ENCODE measurements at places on chromosomes 5 and 9. TPM values are rescaled to one million over a fixed set of nuclear protein-coding genes. Genes with fewer than 3 reads are reported as not detected.

- DNase-seq, result no peak
Observed at GRCh38 chr9:7967851-7968250, 168.3 kb upstream of the DMAC1 start.

DNA sequence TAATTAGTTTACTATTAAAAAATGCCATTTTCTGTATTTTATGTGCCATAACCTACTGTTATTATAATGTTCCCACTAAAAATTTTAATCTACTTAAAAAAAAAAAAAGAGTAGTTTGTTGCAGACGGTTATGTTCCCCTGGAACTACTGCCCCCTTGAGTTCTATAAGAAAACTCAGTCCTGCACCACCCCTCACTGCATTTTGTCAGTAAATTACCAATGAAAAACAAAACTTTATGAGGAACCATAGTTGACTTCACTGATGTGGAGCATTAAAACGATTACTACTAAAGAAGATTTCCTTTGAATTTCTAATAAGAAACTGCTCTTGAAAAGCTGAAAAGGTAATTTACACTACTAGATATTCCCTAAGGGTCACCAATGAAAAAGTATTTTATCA lies 288.7 kb downstream of the FBXL17 start:
- DNase-seq, result peak; percentile 23

DNA sequence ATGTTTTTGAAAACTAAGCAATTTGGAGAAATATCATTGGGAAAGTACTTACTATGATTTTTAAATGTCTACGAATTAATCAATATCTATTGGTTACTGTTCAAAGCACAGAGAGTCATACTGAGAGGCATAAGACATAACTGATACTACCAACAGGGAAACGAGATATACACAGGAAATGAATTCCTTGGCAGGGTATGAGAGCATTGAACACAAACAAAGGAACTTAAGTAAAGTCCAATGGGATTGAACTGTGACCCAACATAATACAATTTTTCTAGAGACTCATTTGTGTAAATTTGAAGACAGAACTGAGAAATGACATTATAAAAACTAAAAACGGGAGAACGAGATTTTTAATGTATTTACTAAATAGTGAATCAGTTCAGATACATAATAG lies 1.3 kb upstream of the ITGA1 start:
- no peak for DNase-seq

DNA sequence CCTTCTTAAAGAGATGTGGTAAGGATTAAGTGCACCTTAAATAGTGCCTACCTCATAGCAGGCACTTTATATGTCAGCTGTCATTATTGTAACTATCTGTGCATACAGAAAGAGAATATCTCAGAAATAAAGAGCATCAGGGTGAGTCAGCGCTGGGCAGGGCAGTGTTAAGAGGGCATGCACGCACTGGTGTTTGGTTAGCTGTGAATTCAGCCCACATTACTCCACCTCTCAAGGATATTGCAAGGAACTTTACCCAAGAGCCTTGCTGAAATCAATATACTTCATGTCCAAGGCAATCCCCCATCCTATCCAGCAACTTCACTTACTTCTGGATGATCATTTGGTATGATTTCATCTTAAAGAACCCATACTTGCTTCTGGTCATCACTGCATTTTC lies 300.9 kb downstream of the NTRK2 start:
- peak; percentile 71 for DNase-seq

GRCh38 chr9:96476013-96476412 lies 26.0 kb downstream of the HABP4 start:
- DNase-seq, result no peak

DNA sequence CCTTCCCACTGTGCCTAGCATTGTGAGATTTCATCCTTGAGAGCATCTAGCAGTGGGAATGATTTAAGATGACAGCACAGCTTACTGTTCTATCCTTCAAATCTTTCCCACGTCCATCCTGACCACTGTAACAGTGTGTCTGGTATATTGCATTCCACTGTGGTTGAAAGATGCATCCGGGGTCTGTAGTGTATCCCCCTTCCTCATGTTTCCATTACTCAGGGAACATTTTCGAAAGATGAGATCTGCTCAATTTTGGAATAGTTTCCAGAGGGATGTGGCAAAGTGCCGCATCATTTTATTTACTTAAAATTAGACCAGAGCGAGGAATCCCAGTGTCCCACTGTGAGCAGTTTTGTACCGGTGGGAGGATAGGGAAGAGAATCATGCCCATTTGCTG lies 407.1 kb upstream of the PAPPA start:
- peak; percentile 16 for DNase-seq

DNA sequence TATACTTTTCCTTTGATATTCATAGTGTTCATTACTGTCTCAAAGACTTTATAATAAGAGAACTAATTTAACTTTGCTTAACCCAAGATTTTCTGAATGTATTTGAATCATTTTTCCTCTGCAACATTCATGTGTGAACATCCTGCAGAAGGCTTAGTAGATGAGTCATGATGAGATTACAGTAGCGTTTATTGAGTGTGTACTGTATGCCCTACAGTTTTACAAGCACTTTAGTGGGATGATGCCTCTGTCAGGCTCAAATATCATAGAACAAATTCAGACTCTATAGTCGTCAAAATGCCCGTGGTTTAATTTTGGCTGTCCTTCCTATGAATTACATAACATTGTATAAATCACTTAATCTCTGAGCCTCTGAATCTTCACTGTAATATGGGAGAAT lies 41.2 kb downstream of the FYB1 start:
- peak; percentile 10 for DNase-seq

DNA sequence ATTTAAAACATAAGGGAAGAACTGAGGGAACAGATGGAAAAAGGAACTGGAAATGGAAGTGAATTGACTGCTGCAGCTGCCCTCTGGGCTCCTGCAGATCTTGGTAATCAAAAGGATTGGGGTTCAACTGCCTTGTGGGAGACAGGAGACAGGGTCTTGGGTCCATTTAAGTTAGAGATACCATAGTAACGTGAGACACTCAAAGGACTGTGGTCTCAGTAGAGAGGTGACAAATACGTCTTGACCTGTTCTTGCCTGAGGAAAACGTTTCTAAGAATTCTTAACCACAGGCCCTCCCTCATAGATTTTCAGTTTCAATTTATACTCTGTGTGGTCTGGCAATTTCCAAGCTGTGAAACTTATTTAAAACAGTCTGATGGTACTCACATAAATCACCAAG lies 100.8 kb upstream of the DHFR start:
- DNase-seq, result no peak

Gene PLCXD3
- under 0.01 TPM for total RNA-seq

Gene PSMD5
- 40.7 TPM for total RNA-seq

Gene ARID3C
- not detected for total RNA-seq

Gene SOWAHA
- 0.42 TPM for total RNA-seq

All from Daoy (cell line).